ENCODE measurements at places on chromosomes 1 and 21.

- DNase-seq = no peak
Measured at GRCh38 chr1:217946511-217946910, 315.4 kb downstream of the SPATA17 start.

GRCh38 chr1:52263153-52263910, 102.7 kb downstream of the CC2D1B start:
- no peak for DNase-seq

DNA sequence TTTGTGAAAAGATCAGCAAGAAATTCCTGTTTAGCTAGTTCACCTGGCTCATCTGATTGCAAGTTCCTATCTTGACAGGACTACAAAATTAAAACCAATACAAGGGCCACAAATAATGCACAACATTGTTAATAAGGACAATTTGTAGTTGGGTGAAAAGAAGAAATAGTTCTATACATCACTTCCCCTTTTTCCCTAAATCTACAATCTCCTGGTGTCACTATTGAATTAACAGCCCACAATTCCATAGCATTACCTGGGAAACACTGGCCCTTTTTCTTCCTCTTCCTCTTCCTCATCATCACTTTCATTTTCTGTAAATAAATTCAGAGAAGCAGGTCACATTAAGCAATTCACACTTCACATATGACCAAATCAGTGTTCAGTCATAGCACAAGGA, 366.9 kb downstream of the FAM72C start:
- DNase-seq = no peak

GRCh38 chr1:231814521-231814920, 187.9 kb downstream of the DISC1 start:
- DNase-seq = no peak

GRCh38 chr1:20312310-20312709, 21.6 kb downstream of the VWA5B1 start:
- no peak for DNase-seq

GRCh38 chr1:176536588-176536987, 73.6 kb downstream of the PAPPA2 start:
- no peak for DNase-seq

- no peak for DNase-seq
Measured at GRCh38 chr1:197606168-197606845, 169.0 kb downstream of the DENND1B start.

DNA sequence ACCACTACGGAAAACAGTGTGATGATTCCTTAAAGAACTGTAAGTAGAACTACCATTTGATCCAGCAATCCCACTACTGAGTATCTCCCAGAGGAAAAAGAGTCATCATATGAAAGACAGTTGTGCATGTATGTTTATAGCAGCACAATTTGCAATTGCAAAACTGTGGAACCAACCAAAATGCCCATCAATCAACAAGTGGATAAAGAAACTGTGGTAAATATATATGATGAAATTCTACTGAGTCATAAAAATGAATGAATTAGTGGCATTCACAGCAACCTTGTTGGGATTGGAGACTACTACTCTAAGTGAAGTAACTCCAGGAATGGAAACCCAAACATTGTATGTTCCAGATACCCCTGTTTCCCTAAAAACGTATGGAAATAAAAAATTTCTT, 337.0 kb upstream of the PTBP2 start:
- no peak for DNase-seq
